ENCODE measurements at places on chromosomes 1 and 21.

- no peak for DNase-seq
These were observed 25.2 kb downstream of the SLC66A1 start for GRCh38 chr1:19337289-19337688.

- peak; percentile 40 for DNase-seq
These were observed 33.8 kb downstream of the STPG1 start for GRCh38 chr1:24379733-24380315.

DNA sequence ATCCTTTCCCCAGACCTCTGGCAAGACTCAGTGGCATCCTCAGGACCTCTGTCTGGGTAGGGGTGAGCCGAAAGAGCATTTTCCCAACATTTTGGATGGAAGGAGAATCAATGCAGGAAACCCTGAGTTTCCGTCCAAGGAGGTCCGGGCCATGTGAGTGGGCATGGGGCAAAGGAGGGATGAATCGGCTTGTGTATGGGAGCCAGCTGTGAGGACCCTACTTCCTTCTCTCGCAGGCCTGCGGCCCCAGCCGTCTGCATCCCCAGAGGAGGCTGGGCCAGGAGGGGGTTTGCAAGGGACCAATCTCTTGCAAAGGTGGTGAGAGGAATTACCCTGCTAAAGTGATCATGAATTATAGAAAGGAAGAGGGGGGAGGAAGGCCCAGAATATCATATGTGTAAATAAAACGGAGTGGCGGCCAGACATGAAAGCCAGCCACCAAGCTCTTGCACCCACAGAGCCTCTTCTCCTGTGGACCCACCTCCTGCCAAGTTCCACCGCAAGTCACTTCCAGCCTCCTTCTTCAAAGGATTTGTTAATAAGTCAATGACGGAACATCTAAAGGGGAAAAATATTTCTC, 48.2 kb upstream of the POU3F1 start:
- no peak for DNase-seq

DNA sequence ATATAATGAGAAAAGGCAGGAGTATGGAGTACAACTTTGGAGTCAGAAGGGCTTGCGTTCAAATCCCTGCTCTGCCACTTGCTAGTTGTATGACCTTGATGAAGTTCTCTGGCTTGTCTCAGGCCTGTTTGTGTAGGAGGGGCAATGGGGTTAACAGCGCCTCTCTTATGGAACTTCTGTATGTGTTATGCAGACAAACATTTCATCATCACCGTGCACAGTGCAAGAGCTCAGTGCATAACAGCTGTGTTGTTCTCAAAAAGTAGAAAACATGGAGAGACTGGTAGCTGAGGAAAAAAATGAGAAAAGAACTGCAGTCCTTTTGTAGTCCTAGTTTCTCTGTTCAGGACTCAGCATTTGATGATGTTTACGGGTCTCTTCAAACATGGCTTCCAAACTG, 10.4 kb upstream of the ZNF648 start:
- DNase-seq: no peak

DNA sequence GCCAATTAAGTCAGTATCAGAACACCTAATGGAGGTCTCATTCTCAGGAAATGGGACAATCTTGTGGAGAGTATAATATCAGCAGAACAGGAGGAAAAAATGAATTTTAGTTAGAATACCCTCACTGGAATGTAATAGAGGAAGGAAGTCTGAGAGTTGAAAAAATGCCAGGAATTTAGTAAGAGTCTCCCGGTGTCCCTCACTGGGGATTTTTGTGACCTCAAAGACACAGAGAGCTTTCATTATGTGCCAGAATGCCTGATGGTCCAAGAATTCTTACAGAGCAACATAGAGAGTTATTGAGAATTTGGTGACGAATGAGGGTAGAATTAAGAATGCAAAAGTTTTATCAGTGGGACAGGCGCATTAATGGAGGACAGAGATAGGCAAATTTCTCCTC, 443.5 kb upstream of the B3GALT2 start:
- peak; percentile 47 for DNase-seq

DNA sequence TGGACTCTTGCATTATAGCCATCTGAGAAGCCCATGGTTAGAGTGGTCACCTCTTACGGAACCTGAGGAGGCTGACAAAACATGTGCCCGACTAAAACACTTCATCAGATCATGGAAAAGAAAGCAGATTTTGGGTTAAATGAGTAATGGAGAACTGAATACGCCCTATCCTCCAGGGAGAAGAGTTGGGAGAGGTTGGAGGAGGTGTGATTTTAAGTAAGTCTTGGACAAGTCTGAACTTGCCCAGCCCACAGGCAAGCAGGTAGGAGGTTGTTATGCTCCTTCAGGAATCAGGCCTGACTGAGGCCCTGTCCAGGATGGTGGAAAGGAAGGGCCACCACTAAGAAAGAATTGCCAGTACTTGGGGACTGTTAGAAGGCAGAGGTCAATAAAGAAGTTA, 255.8 kb downstream of the TGFB2 start:
- no peak for DNase-seq

DNA sequence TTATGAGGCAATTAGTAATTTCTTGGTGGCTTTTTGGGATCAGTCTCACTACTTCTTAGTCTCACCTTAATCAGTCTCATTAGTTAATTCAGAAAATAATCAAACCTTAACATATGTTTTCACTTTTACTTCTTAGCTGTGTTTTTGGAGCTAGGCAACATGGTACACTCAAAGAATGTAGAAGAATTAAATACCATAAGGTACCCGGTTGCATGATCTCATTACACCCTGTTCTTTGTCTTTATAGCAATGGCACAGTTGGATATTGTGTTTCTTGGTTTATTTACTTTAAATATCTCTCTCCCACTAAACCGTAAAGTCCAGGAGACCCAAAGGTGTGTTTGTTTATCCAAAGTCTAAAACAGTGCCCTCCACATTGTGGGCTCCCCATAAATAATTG, 132.3 kb downstream of the TNFSF18 start:
- DNase-seq: no peak

DNA sequence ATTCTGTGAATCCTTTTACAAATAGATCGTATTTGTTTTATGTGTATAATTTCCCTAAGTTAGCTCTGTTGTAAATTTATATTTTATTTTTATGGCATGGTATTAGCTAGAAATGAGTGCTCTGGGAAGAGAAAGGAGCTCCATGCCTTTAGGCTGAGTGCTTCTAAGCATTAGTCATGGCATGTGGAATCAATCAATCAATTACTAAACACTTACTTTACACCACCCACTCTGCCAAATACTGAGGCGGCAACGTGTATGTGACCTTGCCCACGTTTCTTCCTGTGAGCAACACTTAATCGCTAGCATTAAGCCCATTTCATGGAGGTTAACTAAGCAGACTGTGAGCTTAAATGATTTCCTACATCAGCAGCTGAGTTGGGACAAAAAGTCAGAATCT, 7.2 kb upstream of the BECN2 start:
- DNase-seq: peak; percentile 95

DNA sequence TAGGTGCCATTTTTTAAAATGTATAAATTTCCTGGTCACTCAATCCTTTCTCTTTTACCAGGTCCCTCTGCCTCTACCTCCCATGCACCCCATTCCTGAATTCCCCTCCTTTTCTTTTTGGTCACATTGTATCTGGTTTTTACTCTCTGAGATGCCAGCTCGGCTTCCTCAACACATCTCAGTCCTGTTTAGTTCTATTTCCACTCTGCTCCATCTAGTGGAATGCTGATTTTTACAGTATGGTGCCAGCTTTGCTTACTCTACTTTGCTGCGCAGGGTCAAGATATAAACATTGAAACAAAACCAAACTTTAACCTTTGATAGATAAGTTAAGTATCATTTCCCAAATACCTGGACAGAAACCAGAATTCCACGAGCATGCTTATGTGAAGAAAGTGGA, 96.0 kb downstream of the ESRRG start:
- no peak for DNase-seq

- DNase-seq: peak; percentile 33
These were observed 480.2 kb upstream of the RUNX1 start for GRCh38 chr21:35529171-35529863.

All from fibroblast of upper back skin (primary cell).